ENCODE measurements at places on chromosomes 16 and 17.

DNA sequence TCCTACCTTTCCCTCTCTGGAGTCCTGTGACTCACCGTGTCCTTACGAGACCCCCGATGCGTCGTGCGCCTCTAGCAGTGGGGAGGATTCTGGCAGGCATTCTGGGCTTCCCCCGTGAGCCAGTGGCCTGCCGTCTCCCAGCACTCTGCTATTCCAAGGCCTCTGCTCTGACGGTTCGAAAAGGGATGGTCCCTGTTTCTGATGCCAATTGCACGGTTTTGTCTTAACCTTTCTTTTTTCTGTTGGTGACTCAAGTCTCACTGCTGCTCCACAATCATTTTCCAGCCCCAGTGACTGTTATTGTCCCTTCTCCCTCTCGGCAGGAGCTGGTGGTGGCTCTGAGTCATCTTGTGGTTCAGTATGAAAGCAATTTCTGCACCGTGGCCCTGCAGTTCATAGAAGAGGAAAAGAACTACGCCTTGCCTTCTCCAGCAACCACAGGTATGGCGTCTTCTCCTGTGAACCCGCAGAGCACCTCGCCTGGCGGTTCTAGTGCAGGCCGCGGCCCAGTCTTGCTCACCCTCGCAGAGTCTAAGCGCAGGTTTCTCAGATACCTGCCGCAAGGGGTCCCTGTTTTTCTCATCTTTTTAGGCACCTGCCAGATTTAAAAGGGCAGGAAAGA is 100.1 kb upstream of the CHMP6 start:
- DNase-seq, result peak; percentile 19

DNA sequence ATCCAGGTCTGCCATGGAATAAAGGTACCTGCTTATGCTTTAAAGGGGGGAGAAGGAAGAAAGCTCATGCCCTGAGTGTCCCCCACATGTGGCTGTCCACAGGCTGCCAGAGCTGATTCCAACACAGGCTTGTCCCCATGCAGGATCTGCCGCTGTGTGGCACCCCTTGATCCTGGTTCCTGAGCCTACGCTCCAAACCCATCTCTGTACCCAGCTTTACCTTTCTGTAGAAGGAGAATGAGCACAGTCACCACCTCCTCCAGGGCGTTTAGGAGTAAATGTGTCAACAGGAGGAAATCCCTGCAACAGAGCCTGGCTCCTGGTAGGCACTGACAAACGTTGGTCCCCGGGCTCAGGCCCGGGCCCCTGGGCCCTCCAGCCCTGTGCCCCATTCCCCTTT is 175.6 kb downstream of the RBFOX3 start:
- DNase-seq, result no peak

GRCh38 chr16:12584488-12585233 is 219.0 kb downstream of the CPPED1 start:
- no peak for DNase-seq

DNA sequence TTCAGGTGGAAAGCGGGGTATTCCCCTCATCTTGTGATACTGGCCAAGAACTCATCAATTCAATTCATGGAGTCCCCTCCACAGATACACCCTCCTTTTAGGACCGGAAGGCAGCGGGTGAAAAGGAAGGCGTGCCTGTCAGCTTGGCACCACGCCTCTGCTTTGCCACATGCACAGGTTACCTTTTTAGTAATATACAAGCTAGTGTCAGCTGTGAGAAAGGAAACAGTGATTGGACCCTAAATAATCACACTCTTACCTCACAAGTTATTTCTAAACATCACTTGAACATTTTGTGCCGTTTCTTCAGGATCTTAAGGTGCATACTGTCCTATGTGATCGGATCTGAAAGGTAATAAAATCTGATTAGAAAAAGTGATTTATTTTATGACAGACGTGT is 15.7 kb downstream of the ZDHHC7 start:
- no peak for DNase-seq

DNA sequence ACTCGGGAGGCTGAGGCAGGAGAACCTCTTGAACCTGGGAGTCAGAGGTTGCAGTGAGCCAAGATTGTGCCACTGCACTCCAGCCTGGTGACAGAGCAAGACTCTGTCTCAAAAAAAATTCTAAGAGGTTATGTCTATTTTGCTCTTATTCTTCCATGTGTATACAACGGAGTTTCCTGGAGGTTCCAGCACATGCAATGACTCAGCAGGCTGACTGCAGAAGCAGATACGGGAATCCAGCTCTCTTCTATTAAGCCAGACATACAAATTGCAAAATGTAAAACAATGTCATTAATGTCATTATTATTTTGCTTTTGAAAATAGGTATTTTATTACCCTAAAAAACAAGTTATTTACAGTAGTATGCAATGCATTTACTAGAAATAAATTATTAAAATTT is 18.4 kb downstream of the MIEF2 start:
- DNase-seq, result no peak
